ENCODE measurements at places on chromosomes 2 and 18. TPM values are rescaled to one million over a fixed set of nuclear protein-coding genes. Genes with fewer than 3 reads are reported as not detected.

- H3K4me1 ChIP-seq, result no peaks in the 10 kb centered on the region
- no peak overlapping the region for H3K27ac ChIP-seq
- DNase-seq, result no peak
- no peaks in the 10 kb centered on the region for H3K36me3 ChIP-seq
- H3K4me3 ChIP-seq, result no peak overlapping the region
- no peaks in the 10 kb centered on the region for H3K27me3 ChIP-seq
These were observed 801.1 kb upstream of the RAB6C start for GRCh38 chr2:129178356-129178755.

DNA sequence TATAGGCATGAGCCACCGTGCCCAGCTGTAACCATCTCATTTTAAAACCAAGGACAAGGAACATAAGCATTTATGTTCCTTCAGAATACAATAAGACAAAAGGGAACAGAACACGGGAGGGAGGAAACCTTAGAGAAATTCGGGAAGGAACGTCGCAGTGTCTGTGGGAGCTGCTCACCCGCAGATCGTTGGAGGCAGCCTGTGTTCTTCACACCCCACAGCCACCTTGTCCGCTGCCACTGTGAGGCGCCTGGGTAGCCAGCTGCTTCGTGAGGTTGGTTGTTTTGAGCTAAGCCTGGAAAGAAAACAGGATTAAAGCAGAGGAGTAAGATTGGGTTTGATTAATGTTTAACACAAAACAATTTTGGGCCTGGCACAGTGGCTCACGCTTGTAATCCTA, 250.0 kb downstream of the FHOD3 start:
- no peaks in the 10 kb centered on the region for H3K36me3 ChIP-seq
- H3K27ac ChIP-seq, result no peak overlapping the region
- H3K4me3 ChIP-seq, result no peak overlapping the region

DNA sequence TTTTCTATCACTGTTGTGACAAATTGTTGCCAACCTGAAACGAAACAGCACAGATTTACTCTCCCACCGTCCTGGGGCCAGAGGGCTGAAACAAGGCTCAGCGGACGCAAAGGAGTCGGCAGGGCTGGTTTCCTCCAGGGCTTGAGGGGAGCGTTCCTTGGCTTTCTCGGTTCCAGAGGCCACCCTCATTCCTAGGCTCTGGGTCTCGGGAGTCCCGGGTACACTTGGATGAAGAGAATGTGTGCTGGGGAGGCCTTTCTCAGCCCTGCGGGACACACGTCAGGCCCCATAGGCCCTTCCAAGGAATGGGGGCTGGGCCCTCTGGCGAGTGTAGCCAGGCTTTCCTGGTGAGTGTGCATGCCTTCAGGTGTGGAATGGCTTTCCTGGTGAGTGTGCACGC, 287.3 kb upstream of the HS6ST1 start:
- H3K4me3 ChIP-seq, result no peak overlapping the region
- no peaks in the 10 kb centered on the region for H3K36me3 ChIP-seq
- no peaks in the 10 kb centered on the region for H3K4me1 ChIP-seq
- DNase-seq, result no peak
- no peak overlapping the region for H3K27ac ChIP-seq
- H3K27me3 ChIP-seq, result no peaks in the 10 kb centered on the region

DNA sequence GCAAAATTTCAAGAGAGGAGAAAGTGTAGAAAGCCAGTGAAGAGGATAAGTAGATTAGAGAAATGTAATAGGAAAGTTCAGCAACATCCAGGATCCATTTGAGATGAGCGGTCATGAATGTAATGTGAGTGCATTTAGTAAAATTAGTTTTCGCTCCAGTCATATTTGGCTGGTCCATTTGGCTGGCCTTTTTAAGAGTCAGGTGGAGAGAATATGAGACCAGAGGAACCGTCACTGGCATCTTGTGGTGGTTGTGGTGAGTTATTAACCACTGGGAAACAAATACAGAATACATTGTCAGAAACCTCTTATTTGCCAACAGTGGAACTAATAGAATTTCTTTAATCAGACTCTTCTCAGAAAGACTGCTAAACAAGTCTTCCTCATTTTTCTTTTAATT, 1064.3 kb upstream of the CDH2 start:
- H3K27me3 ChIP-seq, result no peaks in the 10 kb centered on the region
- no peaks in the 10 kb centered on the region for H3K36me3 ChIP-seq
- no peak overlapping the region for H3K4me3 ChIP-seq
- no peak for DNase-seq
- H3K4me1 ChIP-seq, result no peaks in the 10 kb centered on the region

DNA sequence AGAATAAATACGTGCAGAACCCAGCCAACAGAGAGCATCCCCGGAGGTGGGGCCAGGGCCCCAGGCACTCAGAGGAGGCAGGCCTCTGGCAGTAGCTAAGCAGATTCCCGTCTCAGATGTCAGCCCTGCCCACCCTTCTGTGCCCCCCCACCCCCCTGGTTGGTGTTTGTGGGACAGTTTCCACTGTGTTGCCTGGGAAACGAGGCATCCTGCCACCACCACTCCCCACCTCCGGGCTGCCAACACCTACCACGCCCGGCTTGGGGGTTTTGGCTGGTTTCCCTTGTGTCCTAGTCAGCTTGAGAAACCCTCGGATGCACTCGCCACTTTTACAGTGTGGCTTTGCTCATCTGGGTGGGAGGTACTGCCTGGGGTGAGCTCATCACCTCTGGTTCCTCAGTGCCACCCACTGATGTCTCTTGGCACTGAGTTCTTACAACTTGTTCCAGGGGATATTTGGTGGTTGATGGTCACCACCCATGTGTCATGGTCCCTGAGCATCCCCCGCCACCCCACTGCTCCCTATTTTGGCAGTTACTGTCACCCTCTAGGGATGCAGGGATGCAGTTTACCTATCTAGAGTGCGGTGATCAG, 72.4 kb upstream of the YWHAQ start:
- DNase-seq, result no peak
- H3K27me3 ChIP-seq, result no peaks in the 10 kb centered on the region

Gene SCN3A
- not detected for total RNA-seq

Gene ADAM17
- total RNA-seq, result 11.7 TPM

All from right lobe of liver (tissue), 6 donors.